ENCODE measurements at places on chromosomes 1 and 21.

- DNase-seq: no peak
These were observed 20.2 kb downstream of the A3GALT2 start for GRCh38 chr1:33300673-33301072.

DNA sequence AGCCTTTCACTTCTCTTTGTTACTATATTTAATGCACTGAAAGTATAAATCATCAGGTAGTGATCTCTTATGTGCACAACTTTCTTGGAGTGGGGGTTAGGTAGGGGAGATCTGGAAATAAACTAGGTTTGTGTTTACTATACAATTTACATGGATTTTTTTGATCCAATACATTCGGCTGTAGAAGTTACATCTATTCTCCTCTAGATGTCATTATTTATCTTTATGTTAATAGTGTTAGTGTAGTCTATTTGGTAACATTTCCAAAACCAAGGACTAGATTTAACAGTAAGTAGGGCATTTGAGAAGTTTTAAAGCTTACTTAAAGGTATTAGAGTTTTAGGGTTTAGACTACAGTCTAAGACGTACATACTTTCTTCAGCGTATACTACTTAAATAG lies 5.4 kb downstream of the VPS45 start:
- DNase-seq: peak; percentile 7

- no peak for DNase-seq
These were observed 53.8 kb downstream of the IVNS1ABP start for GRCh38 chr1:185263292-185263691.

- DNase-seq: no peak
These were observed 287.7 kb downstream of the HHAT start for GRCh38 chr1:210616356-210616755.

GRCh38 chr1:77263708-77264107 lies 18.1 kb upstream of the AK5 start:
- DNase-seq: no peak

DNA sequence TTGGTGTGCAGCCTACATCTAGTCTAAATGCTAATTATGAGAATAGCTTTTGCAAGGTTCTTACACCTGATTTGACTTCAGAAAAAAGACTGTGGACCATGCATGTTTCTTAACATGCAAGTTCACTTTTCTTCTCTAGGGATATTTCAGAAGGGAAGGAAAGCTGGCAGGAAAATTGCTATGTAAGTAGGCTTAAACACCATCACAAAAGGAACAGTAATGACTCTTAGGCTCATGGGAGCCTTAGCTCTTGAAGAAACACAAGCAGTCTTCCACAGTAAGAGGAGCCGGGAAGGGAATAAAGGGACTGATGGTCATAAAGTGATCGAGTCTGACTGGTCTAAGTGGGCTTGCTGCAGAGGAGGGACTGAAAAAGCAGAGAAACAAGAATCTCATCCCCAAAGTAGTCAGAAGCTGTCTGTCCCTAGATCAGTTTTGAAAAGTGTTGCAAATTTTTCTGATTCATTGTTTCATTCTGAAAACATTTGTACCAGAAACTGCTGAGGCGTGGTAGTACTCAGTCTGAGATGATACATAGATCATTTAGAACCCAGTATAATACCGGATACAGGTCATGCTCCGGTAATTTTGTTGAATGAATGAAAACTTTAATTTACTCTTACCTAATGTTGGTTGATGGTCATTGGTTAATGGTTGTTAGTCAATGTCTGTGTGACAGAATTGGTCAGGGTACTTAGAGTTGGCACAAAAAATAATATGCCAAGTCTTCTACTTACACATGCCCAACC lies 40.9 kb downstream of the SMYD2 start:
- no peak for DNase-seq

- no peak for DNase-seq
These were observed 37.8 kb upstream of the TMEM52 start for GRCh38 chr1:1956586-1957532.

GRCh38 chr21:32337206-32337605 lies 38.6 kb downstream of the MRAP start:
- no peak for DNase-seq

GRCh38 chr1:223714849-223715603 lies 2.7 kb downstream of the CAPN2 start:
- no peak for DNase-seq

Measured in NCI-H1105 treated with DMSO at 0.1 percent for 48 hours (cell line).